ENCODE measurements at places on chromosomes 3 and 15. TPM values are rescaled to one million over a fixed set of nuclear protein-coding genes. Genes with fewer than 3 reads are reported as not detected.

DNA sequence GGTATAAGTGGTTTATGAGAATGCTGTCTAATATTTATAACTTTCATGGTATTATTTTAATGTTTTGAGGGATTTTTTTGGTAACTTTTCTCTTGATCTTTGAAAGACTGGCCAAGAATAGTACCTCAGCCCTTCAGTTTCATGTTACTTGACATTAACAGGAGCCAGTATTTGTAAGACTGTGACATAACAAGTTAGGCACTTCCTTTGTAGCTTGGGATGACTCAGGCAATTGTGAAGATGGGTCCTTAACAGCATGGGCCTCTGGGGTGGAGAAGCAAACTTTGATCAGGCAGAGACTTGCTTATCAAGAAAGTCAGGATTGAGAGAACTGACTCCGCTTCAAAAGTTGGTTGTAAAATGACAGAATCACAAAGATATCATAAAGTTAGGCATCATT lies 9.5 kb downstream of the LRRC49 start:
- DNase-seq, result no peak

GRCh38 chr15:38068626-38069391 lies 134.4 kb downstream of the TMCO5A start:
- DNase-seq, result peak; percentile 48

DNA sequence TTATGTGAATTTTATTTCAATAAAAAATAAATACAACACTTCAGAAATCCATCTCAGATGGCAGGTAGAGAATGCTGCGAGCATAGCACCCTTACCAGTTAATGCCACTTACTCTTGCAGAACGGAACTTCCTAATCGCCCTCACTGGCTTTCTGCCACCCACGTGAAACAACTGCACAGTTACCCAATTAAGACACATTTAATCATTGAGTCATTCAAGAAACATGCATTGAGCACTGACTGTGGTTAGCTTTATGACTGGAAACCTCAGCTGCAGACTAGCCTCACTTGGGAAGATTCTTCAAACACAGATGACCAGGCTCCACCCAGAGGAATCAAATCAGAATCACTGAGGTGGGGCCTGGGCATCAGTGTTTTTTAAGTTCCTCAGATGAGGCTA lies 5.6 kb upstream of the MFGE8 start:
- DNase-seq, result peak; percentile 83

- no peak for DNase-seq
These were observed 615.6 kb upstream of the NECTIN3 start for GRCh38 chr3:110456001-110456400.

CD80 gene
- total RNA-seq, result 3.4 TPM

DNAJC17 gene
- total RNA-seq, result 32.5 TPM

CYP1A2 gene
- not detected for total RNA-seq

SERINC4 gene
- total RNA-seq, result 0.15 TPM

CCR1 gene
- total RNA-seq, result 0.80 TPM
